ENCODE measurements at places on chromosomes 5 and 9. TPM values are rescaled to one million over a fixed set of nuclear protein-coding genes. Genes with fewer than 3 reads are reported as not detected.

Gene KIF24
- total RNA-seq = 2.5 TPM

Gene MOCS2
- 36.4 TPM for total RNA-seq

Gene SH3GL2
- total RNA-seq = under 0.01 TPM

- H3K27me3 ChIP-seq = no peaks in the 10 kb centered on the region
- no peak for DNase-seq
- peaks cover 30% of the 10 kb centered on the region for H3K36me3 ChIP-seq
These were observed 3.9 kb downstream of the GLIPR2 start for GRCh38 chr9:36140086-36141084.

Gene SLC36A3
- not detected for total RNA-seq

DNA sequence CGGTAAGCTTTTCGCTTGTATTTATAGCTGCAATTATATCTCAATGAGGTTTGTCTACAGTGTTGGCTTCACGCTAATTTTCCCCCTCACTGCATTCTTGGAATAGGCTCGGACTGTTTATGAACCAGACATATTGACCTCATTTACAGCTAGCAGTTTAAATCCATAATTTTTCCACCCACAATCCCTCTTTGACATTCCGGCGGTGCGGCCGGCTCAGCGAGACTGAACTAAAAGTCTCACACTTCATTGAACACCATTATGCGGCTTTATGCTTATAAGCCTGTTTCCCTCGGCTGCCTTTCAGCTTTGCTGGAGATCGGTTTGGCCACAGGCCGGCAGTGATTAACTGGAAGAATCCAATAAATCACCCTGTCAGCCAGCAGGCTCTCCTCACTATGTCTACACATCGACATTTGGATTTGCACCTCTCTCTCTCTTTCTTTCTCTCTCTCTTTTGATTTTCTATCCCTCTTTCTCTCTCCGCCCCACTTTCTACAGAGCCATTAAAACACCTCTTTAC, 315.0 kb upstream of the TLE4 start:
- H3K27me3 ChIP-seq = peaks cover 6% of the 10 kb centered on the region
- no peaks in the 10 kb centered on the region for H3K36me3 ChIP-seq
- peak; percentile 43 for DNase-seq
- no peak overlapping the region for H3K4me3 ChIP-seq
- H3K27ac ChIP-seq = no peak overlapping the region

Gene ATP10B
- not detected for total RNA-seq

- H3K27me3 ChIP-seq = no peaks in the 10 kb centered on the region
- no peaks in the 10 kb centered on the region for H3K36me3 ChIP-seq
- H3K4me3 ChIP-seq = no peak overlapping the region
- H3K27ac ChIP-seq = no peak overlapping the region
- peaks cover 4% of the 10 kb centered on the region for H3K4me1 ChIP-seq
- peak; percentile 90 for DNase-seq
These were observed 124.4 kb downstream of the SSBP2 start for GRCh38 chr5:81626524-81626923.

- H3K27me3 ChIP-seq = no peaks in the 10 kb centered on the region
- H3K4me1 ChIP-seq = peaks cover 44% of the 10 kb centered on the region
- peak overlapping the region; percentile 94 for H3K27ac ChIP-seq
- H3K36me3 ChIP-seq = peaks cover 36% of the 10 kb centered on the region
- no peak overlapping the region for H3K4me3 ChIP-seq
These were observed 31.6 kb downstream of the IER5L start for GRCh38 chr9:129146441-129146941.

DNA sequence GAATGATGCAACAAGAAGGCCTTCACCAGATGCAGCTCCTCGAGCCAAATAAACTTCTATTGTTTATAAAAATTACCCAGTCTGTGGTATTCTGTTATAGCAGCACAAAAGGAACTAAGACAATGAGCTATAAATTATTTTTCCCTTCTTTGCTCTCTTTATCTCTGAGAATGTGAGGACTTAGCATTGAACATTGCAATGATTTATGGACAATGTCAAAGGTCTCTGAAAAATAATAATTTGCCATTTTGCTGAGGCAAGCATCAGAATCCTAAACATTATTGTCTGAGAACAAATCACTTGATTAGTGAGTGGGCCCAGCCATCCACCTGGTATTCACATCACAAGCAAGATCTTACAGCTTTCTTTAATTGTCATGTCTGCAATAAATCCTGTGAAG, 95.4 kb upstream of the SSBP2 start:
- peaks cover 12% of the 10 kb centered on the region for H3K4me1 ChIP-seq
- no peaks in the 10 kb centered on the region for H3K27me3 ChIP-seq
- no peak for DNase-seq
- no peaks in the 10 kb centered on the region for H3K36me3 ChIP-seq

Gene POLR1E
- total RNA-seq = 67.5 TPM

Gene KCNMB1
- total RNA-seq = not detected

DNA sequence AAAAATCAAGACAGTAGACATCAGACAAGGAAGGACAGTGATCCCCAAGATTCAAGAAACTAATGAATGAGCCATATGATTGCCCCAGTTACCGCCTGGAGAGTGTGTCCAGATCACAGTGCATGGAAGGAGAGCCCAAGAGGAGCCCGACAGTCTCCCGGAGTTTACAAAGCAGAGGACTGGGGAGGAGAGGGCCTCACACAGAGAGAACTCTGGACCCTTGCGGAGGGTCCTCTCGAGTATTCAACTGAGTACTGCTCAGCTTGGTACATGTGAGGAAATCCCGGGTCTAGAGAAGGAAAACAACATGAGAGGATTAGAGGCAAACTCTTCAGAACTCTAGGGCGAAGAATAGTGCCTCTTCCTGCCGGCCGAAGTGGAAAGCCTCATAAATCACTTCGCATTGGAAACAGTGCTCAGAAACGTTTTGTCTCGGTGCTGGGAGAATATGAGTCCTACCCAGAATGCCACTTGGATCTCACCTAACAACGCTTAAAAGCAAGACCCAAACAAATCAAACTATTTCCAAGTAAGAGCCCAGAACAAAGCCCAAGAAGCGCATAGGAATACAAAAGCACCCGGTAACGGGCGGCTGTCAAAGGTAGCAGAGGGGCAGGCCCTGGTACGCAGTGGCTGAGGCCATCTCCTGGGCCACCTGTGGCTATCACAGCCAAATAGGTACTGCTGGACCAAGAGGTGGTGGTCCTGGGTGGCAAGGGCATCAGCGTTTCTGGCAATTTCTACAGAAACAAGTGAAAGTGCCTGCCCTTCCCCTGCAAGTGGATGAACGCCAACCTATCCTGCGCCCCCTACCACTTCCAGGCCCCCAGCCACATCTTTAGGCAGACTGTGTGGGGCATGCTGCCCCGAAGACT, 36.0 kb downstream of the FAM78A start:
- no peak overlapping the region for H3K4me3 ChIP-seq
- H3K4me1 ChIP-seq = peaks cover 7% of the 10 kb centered on the region
- H3K36me3 ChIP-seq = peaks cover 5% of the 10 kb centered on the region
- no peak for DNase-seq
- H3K27ac ChIP-seq = no peak overlapping the region

DNA sequence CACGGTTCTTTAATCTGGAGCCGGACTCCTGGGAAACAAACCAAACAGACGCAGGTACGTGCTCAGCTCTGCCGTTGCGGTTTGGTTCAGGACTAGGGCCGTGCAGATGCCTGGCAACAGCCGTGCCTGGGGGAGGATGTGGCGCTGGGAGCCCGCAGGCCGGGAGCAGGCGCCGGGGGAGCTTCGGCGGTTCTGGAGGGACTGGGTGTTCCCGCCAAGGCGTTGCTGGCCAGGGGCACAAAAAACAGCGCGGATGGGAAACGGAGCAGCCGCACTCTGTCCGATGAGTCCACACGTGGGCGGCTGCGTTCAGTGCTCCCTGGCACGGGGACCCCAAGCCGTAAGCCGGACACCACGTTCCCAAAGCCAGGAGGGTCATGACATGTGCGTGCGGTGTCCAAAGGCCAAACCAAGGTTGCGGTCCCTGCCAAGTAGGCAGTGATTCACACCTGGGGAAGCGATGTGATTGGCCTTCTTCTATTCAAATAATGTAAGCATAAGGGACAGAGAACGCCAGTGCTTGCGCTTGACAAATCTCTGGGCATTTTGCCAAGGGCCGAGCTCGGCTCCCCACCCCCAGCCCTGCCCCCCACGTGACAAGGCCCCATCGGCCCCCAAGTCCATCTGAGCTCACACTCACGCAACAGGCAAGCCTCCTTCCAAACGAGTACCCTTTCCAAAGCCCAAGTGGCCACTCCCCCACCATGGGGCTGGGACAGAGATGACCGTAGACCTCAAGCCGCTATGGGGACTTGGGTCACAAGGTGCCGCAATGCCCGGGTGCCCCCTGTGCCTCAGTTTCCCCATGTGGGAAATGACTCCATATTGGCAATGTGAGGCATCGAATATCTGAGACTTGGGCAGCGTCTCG, 49.7 kb upstream of the NKD2 start:
- H3K27ac ChIP-seq = peak overlapping the region; percentile 24
- no peak overlapping the region for H3K4me3 ChIP-seq
- H3K27me3 ChIP-seq = peaks cover 39% of the 10 kb centered on the region
- no peaks in the 10 kb centered on the region for H3K36me3 ChIP-seq

DNA sequence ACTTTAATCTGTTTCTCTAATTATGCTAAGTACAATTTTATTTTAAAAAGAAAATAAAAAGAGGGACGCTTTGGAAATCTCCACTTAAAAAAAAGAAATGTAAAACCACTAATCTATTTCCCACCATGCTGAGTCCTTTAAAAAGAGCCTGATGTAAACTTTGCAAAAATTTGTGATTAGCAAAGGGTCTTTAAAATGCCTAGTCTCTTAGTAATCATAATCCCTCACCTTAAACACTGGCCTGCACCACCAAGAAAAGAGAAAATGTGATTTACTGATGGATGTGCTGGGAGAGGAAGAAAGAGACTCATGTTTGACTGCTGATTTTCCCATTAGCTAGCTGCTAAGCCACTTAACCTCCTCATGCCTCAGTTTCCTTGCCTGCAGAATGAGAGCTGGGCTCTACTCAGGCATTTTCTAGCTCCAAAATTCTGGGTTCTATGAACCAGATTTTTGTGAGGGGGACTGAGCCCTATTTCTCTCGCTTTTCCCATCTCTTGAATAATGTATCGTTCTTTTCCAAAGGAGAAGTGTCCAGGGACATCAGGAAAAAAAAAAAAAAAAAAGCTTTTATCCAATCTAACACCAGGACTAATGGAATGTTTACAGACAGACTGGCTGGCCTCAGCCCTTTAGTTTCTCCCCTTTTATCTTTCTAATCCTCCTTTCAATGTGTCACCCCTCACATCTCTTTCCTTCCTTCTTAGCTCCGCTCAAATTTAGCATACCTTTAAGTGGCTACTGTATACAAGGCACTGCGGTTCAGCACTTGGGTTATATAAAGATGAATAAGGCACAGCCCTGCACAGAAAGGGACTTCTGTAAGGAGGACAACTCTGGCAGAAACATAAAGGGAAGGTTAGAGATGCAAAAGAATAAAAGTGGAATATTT, 312.4 kb downstream of the ARL15 start:
- H3K4me3 ChIP-seq = no peak overlapping the region
- no peaks in the 10 kb centered on the region for H3K27me3 ChIP-seq
- no peak overlapping the region for H3K27ac ChIP-seq
- DNase-seq = no peak

GRCh38 chr5:114056185-114056538, 305.7 kb upstream of the KCNN2 start:
- DNase-seq = no peak
- peak overlapping the region; percentile 47 for H3K4me3 ChIP-seq
- no peak overlapping the region for H3K27ac ChIP-seq

DNA sequence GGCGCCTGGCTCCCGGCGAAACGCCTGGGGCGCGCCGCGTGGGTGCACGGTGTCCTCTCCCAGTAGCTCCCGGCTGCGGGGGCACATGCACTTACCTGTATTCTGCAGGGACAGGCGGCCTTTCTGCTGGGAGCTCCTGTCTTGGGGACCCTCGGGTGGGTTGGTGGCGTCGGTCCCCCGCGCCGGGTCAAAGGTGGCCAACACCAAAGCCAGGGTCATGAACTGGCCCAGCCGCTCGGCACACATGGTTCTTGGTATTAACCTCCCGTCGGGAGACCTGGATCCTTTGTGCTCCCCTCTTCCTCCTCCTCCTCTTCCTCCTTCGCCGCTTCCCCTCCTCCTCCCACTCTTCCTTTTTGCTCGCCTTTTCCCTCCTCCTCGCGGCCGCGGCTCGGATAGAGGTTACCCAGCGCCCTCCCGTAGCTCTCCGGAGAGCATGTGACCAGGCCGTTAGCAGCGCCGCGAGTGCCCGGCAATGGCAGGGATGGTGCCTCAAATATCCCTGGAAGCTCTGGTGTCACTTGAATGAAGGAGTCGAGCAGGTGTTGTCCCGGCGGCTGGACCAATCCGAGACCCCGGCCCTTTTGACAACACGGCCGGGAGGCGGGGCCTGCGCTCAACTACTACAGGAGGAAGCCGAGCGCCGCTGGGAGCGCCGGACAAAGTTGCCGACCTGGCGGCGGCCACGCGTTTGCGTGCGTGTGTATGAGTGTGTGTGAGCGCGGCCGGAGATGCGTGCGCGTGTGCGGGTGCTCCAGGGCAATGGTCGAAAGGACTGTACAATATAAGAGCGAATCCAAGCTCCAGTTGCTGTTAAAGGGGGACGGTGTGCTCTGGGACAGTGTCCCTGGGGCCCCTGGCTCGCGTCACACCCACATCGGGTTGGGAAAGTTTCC, at the start of gene STC2:
Gene STC2 (minus strand): TSS at position 467 of the 896 bp plus-strand sequence. CDS start 221 bp downstream, at position 246.
- H3K27ac ChIP-seq = peak within 1 kb of the TSS; percentile 96
- H3K27me3 ChIP-seq = no peaks in the 10 kb centered on the region
- peaks cover 24% of the 10 kb centered on the region for H3K4me1 ChIP-seq

GRCh38 chr9:137620048-137620405, 1.2 kb downstream of the EHMT1 start:
- peak overlapping the region; percentile 93 for H3K4me3 ChIP-seq
- H3K36me3 ChIP-seq = peaks cover 21% of the 10 kb centered on the region
- peaks cover 11% of the 10 kb centered on the region for H3K4me1 ChIP-seq
- H3K27me3 ChIP-seq = no peaks in the 10 kb centered on the region

GRCh38 chr9:131062969-131063368, 33.4 kb upstream of the AIF1L start:
- H3K4me1 ChIP-seq = no peaks in the 10 kb centered on the region
- no peak overlapping the region for H3K27ac ChIP-seq
- no peak overlapping the region for H3K4me3 ChIP-seq
- no peaks in the 10 kb centered on the region for H3K36me3 ChIP-seq
- peaks cover 21% of the 10 kb centered on the region for H3K27me3 ChIP-seq

- H3K4me3 ChIP-seq = no peak overlapping the region
- H3K36me3 ChIP-seq = no peaks in the 10 kb centered on the region
- H3K4me1 ChIP-seq = peaks cover 14% of the 10 kb centered on the region
- peaks cover 4% of the 10 kb centered on the region for H3K27me3 ChIP-seq
- no peak overlapping the region for H3K27ac ChIP-seq
- peak; percentile 73 for DNase-seq
These were observed 48.6 kb downstream of the RGS3 start for GRCh38 chr9:113511856-113512761.

GRCh38 chr5:141735823-141736222, 53.8 kb upstream of the ARAP3 start:
- no peak overlapping the region for H3K4me3 ChIP-seq
- DNase-seq = no peak
- H3K36me3 ChIP-seq = no peaks in the 10 kb centered on the region
- H3K27me3 ChIP-seq = peaks cover 27% of the 10 kb centered on the region
- no peaks in the 10 kb centered on the region for H3K4me1 ChIP-seq

- H3K27ac ChIP-seq = no peak overlapping the region
- H3K27me3 ChIP-seq = no peaks in the 10 kb centered on the region
- DNase-seq = no peak
- H3K4me1 ChIP-seq = no peaks in the 10 kb centered on the region
These were observed 37.8 kb upstream of the C5orf63 start for GRCh38 chr5:127111112-127111511.

Data from IMR-90 (cell line).